Eye (tissue), 1 donor: ENCODE measurements at places on chromosomes 5 and 9.

DNA sequence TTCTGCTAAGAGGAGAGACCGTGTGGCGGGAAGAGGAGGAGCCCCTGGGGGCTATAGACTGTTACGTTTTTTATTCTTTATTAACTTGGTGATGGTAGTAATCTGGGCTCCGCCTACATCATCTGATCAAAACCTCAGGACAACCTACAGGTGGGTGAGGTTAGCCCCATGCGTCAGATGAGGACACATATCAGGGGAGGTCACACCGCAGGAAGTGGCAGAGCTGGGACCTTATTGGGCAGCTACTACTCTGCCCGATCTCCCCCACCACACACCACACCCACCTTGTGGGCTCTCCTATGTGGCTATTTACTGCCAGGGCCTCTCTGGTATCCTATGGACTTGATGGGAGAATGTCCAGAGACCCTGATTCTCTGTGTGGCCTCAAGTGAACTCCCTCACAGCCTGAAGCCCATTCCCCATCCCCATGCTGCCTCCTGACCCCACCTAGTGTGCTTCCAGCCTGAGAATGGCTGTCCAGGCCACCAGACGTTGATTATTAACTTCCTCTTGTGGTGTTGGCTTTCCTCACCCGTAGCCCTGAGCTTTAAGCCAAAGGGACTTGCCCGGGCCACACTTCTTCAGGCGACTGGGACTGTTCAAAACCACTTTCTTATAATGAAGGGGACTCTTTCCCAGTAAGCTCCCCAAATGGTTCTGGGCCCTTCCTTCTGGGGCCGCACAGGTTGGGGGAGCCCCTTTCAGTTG lies 8.2 kb downstream of the UNC5A start:
- no peak for DNase-seq

DNA sequence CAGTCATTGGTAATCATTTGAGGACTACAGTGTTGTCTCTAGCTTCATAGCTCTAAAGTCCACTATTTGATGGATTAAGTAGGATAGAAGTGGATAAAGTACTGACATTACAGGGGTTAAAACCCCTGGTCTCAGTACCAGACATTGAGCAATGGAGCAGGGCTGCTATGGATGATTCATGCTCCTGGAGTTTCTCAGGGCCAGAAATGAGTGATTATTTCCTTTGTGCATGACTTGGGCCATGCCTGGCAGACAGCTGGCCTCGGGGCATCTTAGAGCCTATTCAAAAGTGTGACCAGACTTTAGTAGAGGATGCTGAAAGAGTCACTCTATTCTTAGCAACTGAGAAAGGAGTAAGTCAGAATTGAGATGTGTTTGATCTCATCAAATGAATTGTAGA lies 350.7 kb upstream of the TLE4 start:
- DNase-seq = no peak

- no peak for DNase-seq
These were observed 113.0 kb upstream of the PCA3 start for GRCh38 chr9:76651119-76651705.

- DNase-seq = no peak
These were observed 8.6 kb downstream of the ITK start for GRCh38 chr5:157189223-157189622.

- no peak for DNase-seq
These were observed 35.0 kb upstream of the ROPN1L start for GRCh38 chr5:10406651-10407050.

DNA sequence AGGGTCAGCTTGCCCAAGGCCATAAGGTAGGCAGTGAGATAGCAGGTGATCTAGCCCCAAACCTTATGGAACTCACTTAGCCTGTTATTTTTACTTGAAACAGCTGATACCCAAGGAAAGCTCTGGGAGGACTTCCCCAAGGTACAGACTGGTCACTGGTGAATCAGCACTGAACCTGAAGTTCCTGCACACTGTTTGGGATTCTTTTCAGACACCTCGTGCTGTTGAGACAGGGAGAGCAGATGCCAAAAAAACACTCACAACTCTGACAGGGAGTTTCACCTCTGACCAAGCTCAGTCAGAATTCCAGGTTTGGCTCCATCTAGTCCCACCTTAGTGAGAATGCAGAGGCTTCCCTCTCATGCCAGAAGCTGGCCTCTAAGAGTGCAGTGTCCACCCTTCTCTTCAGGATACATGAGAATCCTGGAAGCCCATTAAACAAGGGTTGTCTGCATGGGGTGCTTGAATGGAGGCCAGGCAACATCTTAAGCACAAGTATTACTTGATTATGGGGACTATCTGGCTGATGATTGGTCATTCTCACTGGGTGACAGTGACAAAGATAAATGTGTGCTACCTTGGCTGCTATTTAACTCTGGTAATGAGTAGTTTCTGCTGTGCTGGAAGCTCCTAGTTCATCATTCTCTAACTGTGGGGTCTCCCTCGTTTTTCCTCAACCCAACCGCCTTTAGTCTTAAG lies 122.8 kb upstream of the SLIT3 start:
- DNase-seq = no peak

GRCh38 chr5:80238097-80238496 lies 17.8 kb downstream of the SERINC5 start:
- no peak for DNase-seq

GRCh38 chr5:36202521-36202961 lies 39.2 kb downstream of the NADK2 start:
- peak; percentile 31 for DNase-seq

- DNase-seq = no peak
These were observed 1187.1 kb upstream of the WWC1 start for GRCh38 chr5:167104351-167104750.

GRCh38 chr9:116394894-116395698 lies 241.5 kb downstream of the PAPPA start:
- DNase-seq = no peak

DNA sequence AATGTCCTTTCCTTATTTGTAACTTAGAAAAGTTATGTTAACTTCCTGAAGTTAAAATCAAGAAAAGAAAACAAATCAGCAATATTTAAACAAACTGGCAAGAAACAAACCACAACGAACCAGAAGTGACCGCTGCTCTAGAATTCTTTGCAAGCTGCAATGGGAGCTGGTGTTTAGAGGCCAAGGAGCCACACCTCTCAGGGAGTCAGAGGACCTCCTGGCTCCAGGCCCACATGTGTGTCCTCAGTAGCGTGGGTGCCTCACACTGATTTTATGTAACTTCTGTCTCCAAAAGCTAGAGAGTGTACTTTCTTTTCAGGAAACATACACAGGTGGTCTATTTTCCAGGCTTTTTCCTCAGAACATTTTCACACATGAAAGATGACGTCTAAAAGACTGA lies 100.4 kb downstream of the IRX2 start:
- no peak for DNase-seq

DNA sequence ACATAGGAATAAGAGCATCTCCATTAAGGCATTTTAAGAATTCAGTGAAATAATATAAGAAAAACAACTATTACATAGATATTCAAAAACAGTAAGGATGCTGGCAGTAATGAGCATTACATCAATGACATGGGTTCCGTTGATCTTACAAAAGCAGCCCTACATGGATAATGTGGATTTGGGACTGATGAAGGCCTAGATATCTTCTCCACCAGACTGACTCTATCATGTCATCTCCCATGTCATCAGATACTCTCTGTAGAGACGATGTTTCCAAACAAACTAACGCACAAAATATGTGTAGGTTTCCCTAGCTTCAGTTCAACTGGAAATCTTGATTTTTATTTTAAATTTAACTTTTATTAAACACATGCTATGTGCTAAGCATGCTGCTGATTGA lies 3.6 kb downstream of the LURAP1L start:
- DNase-seq = no peak

- no peak for DNase-seq
These were observed 280.0 kb downstream of the DENND1A start for GRCh38 chr9:123649909-123650308.

DNA sequence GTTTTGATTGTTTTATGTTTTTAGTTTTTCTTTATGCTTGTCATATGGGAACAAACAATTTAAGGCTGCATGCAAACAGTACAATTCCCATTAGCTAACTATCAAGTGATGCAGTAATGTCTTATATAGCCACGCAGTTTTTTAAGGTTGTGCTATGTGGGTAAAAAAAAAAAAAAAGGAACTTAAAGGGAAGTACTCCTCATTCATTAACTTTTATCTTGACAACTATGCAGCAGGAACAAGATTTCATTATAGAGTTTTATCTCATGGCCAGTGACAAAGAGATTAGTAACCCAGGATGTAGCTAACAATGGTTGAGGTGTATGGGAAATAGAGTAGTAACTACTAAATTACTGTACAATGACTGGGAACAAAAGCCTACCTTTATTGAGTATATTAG lies 1008.2 kb upstream of the CDH9 start:
- DNase-seq = no peak

DNA sequence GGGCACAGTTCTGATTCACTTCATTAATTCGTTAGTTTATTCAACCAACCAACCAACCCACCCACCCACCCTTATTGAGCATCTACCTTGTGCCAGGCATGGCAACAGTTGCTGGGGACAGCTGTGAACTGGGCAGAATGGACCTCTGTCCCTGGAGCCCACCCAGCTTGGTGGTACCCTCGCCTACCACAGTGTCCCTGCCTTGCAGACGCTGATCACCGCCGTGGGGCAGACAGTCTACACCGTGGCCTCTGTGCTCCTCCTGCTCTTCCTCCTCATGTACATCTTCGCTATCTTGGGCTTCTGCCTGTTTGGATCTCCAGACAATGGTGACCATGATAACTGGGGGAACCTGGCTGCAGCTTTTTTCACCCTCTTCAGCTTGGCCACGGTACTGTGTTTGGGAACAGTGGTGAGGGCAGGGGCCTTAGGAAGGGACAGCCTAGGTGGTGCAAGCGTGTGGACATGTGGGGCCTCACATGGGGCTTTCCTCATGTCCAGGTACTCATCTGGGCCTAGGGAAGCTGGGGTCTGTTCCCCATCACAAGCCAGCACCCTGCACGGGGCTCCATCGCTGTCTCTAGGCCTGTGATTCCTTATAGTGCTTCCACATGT lies 26.2 kb downstream of the PITX1 start:
- no peak for DNase-seq

GRCh38 chr5:10838038-10838437 lies 77.0 kb upstream of the DAP start:
- no peak for DNase-seq

GRCh38 chr5:119077444-119077843 lies 6.6 kb downstream of the DMXL1 start:
- DNase-seq = no peak

- no peak for DNase-seq
These were observed 93.3 kb downstream of the LIFR start for GRCh38 chr5:38462976-38463633.

DNA sequence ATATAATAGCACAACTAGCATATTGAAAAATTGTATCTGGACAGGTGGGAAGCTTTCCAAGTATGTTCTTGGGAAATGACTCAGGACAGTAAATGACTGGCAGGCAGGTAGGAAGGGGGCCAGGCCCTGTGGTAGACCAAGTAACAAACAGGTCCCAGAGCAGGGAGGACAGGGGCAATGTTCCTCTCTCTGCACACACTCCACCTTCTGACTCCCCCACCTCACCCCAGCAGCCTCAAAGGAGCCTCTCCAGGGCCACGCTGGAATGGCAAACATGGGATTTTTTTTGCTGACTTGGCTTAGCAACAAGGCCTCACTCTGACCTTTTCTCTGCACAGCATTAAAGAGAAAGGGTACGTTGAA lies 31.1 kb upstream of the IQGAP2 start:
- no peak for DNase-seq

- DNase-seq = peak; percentile 57
These were observed 1028.5 kb downstream of the NR2F1-AS1 start for GRCh38 chr5:92552206-92553160.

- no peak for DNase-seq
These were observed 18.4 kb upstream of the ERGIC1 start for GRCh38 chr5:172815631-172816030.

DNA sequence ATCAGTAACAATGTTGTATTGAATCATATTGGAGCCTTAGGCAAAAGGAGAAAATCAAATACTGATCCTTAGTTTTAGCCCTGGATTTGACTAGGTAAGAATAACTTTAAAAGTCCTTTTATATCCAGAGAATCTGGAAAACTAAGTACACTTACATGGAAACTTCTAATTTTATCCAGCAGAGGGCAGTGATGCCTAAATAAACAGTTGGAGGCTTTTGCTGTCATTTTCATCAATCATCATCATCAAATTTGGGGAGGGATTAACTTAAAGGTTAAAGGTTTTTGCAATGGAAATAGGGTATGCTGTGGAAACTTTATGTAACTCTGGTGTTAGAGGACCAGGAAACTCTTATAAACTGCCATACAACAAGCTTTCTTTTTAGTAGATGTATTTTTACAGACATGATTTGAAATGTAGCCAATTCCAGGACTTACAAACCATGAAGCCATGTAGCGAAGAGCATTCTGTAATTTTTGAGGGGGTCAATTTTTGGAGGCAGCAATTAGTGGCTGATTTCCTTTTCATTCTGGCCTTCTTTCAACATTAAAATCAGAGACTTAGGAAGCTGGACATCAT lies 112.7 kb downstream of the OSTF1 start:
- peak; percentile 81 for DNase-seq

DNA sequence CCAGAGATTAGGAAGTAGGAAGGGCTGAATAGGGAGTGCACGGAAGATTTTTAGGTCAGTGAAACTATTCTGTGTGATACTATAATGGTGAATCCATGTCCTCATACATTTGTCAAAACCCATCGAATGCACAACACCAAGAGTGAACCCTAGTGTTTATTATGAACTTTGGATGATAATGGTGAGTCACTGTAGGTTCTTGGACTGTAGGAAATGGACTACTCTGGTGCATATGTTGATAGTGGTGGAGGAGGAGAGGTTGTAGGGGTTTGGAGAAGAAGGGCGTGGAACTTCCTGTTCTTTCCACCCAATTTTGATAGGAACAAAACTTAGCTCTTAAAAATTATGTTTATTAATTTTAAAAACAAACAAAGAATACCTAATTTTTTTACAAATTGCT lies 14.3 kb downstream of the CTSL start:
- DNase-seq = no peak

- peak; percentile 41 for DNase-seq
These were observed 295.7 kb upstream of the PTGER4 start for GRCh38 chr5:40383749-40384651.

DNA sequence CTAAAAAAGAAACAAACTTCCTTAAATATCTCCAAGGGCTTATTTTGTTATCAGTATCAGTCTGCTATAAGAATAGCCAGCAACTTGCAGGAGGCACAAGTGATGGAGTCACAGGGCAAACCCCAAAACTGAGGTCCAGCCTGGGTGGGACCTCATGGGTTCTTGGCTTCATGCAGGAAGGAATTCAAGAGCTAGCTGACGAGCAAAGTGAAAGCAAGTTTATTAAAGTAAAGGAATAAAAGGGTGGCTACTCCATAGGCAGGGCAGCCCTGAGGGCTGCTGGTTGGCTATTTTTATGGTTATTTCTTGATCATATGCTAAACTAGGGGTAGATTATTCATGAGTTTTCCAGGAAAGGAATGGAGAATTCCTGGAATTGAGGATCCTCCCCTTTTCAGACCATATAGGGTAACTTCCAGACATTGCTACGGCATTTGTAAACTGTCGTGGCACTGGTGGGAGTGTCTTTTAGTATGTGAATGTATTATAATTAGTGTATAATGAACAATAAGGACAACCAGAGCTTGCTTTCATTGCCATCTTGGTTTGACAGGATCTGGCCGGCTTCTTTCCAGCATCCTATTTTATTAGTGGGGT lies 231.9 kb downstream of the ADAMTSL1 start:
- DNase-seq = no peak

GRCh38 chr9:131868766-131869165 lies 128.9 kb upstream of the RAPGEF1 start:
- DNase-seq = no peak
